ACHN (cell line): ENCODE measurements at places on chromosomes 12 and 14.

DNA sequence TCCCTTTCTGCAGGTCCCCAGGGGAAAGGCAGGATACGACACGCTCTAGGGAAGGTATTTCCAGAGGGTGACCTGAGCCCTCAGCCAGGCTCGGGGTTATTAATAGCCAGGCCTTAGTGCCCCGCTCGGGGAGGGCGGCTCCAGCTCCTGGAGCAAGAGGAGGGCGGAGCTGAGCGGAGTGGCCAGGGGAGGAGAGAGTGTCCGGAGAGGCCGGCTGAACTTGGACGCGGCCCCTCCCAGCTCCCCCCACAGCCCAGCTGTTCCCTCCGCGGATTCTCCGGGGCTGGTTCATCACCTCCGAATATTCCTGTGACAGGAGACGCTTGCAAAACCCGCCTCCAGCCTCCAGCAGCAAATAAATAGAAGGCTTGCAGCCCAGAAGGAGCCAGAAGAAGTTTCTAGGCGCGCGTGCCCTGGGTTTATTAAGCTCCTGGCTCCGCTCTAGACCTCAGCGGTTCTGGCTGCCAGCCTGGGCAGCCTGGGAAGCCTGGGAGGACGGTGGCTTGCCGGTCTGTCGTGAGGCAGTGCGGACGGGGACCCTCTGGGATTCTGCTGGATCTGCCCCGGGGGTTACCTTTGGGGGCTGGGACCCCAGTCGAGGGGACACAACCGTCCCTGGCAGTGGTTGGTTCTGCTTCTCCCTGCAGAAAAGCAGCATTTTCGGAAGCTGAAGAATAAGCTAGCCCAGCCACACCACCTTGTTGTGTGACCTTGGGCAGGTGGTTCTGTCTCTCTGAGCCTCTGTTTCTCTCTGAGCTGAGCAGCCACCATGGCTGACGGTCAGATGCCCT is at the start of gene HSPB8:
TSS of gene HSPB8 (plus strand) at position 388 of the 791 bp plus-strand sequence. CDS start at position 770, 382 bp downstream.
- peak; percentile 96 for DNase-seq

- no peak for DNase-seq
Observed at GRCh38 chr12:119373001-119373400, 38.5 kb downstream of the CCDC60 start.

GRCh38 chr12:85237327-85237726 is 42.7 kb upstream of the ALX1 start:
- no peak for DNase-seq

DNA sequence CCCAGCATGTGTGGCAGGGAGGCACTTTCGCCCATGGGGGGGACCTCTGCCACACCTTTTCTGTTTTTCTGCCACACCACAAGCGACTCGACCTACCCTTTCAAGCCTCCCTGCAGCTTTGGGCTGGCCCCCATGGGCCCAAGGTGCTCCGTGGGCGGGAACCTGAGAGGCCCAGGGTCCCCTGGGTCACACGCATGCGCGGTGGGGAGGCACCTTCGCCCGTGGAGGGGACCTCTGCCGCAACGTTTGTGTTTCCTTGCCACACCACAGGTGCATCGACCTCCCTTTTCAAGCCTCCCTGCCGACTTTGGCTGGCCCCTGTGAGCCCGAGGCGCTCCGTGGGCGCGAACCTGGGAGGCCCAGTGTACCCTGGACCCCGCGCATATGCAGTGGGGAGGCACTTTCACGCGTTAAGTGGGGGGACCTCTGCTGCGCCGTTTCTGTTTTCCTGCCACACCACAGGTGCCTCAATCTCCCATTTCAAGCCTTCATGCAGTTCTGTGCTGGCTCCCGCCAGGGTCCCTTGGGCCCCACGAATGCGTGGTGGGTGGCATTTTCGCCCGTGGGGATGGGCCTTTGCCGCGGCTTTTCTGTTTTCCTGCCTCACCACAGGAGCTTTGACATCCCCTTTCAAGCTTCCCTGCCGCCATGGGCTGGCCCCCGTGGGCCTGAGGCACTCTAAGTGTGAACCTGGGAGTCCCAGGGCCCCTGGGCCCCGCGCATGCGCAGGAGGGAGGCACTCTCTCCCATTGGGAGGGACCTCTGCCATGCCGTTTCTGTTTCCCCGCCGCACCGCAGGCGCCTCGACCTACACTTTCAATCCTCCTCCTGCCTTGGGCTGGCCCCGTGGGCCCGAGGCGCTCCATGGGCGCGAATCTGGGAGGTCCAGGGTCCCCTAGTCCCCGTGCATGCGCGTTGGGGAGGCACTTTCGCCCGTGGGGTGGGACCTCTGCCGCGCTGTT is 332.2 kb downstream of the ALG10 start:
- no peak for DNase-seq

DNA sequence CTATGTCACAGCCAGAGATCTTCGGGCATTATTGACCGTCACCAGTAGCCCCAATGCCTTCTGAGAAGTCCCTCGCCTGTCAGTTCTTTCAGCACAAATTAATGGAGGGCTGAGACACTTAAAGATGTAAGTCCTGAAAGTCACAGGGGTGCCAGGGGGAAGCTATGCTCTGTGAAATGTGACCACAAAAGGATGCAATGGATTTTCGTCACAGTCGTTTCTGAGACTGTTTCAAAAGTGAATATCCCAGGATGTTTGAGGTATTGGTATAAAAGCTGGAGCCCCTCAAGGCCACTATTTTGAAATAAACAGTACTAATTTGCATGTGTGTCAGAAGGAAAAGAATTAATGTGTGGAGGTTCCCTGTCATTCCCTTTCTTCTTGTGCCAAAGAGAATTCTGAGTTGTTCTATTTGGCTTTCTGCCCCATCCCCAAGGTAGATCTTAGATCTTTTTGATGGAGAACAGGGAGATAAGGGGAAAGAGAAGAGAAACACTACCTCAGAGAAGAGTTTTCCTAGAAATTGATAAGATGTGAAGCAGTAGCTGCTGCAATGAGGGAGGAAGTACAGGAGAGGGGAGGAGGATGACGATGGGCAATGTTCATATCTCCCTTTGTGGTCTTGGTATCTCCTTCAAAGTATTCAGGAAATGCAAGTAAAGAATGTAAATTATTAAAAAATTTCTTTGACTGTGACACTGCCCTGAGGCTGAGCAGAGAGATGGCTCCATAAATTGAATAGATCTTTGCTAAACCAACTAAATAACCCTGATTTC is 101.8 kb upstream of the NAP1L1 start:
- DNase-seq: no peak

DNA sequence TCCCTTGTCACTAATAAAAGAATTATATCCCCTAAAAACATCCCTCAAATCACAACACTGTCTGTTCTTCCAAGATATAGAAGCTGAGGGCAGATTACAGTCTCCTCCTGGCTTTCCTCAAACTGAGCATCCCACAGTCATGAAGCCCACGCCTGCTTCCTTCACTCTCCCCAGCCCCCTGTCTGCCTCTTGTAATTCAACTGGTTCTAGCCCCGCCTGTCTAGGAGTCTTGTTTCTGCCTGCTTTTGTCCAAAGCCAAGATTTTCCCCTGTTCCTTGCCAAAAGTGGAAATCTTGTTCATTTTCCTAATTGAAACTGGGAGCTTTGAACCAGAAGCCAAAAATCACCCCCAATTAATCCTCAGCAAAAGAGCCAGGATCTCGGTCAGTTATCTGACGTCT is 35.9 kb upstream of the PWP1 start:
- no peak for DNase-seq

- DNase-seq: no peak
Observed at GRCh38 chr12:7075939-7076338, 15.4 kb downstream of the C1S start.

- peak; percentile 31 for DNase-seq
Observed at GRCh38 chr12:64560396-64561301, 49.6 kb upstream of the RASSF3 start.

DNA sequence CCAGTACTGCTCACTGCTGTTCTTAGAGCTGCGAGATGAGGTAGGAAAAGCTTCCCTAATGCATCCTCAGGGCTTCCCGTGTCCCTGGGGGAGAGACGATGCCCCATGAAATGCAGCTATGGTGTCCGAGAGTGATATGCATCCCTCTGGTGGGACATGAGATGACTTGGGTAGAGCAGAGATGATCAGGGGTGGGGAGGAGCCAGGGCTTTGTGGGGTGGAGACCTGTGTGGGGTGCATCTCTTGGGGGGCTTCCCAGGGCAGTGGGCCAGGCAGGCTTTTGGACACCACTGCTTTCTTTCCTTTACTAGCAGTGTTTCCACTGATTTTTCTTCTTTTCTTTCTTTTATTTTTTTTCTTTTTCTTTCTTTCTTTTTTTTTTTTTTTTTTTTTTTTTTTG is 147.3 kb downstream of the ADGRD1 start:
- DNase-seq: no peak

GRCh38 chr12:42961395-42961794 is 371.8 kb upstream of the PRICKLE1 start:
- peak; percentile 100 for DNase-seq

DNA sequence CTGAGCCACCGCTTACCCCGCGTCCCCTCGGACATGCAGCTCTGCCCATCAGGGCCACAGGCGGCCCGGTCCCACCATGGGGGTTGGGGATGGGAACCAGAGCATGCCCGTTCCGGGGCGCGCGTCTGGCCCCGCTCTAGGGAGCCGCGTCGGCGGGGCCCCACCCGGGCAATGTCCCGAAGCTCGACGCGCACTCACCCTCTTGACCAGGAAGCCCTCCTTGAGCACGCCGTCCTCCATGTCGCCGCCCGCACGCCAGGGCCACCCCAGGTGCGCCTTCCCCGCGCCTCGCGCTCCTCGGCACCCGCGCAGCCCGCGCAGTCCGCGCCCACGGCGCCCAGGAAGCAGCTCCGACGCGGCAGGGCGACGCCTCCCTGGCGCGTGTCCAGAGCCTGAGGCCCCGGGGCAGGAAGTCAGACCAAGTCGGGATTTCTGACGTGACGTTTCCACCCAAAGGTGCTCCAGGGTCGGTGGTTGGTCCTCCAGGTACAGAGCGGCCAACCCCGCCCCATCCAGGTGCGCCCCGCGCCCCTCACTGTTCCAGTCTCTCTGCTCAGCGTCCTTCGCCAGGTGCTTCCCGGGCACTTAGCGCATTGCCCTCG is at the start of gene PLEK2:
TSS of gene PLEK2 (minus strand) at position 346 of the 602 bp plus-strand sequence. CDS start at position 240, 106 bp downstream.
- DNase-seq: peak; percentile 66

DNA sequence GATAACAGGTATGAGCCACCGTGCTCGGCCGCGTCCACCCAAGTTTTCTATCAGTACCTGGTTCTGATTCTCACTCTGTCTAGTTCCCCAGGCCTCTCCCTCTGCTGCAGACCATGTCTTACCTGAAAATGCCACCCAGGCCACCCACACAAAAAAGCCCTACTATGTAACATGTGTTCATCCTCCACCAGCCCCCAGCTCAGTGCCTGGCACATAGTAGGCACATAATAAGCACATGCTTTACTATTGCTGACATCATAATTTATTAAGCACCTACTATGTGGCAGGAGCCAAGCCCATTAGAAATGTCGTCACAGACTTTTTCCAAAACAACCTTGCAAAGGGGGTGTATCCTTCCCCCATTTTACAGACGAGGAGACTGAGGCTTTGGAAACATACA is 37.8 kb downstream of the CMKLR1 start:
- DNase-seq: no peak

DNA sequence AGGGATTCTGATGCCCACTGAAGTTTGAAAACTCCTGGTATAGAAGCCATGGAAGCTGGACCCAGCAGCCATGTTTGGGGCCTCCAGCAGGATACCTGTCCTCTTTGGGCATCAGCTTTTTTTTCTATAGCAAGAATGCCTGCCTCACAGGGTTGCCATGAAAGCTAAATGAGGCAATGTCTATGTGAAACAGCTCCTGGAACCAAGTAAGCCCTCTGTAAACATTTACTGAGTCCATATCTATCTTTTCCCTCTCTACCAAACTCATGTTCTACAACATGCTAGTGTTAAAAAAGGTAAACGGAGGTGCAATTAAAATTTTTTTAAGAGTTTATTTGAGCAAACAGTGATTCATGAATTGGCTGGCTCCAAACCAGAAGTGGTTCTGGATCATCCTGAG is 28.6 kb downstream of the FLVCR2 start:
- no peak for DNase-seq

DNA sequence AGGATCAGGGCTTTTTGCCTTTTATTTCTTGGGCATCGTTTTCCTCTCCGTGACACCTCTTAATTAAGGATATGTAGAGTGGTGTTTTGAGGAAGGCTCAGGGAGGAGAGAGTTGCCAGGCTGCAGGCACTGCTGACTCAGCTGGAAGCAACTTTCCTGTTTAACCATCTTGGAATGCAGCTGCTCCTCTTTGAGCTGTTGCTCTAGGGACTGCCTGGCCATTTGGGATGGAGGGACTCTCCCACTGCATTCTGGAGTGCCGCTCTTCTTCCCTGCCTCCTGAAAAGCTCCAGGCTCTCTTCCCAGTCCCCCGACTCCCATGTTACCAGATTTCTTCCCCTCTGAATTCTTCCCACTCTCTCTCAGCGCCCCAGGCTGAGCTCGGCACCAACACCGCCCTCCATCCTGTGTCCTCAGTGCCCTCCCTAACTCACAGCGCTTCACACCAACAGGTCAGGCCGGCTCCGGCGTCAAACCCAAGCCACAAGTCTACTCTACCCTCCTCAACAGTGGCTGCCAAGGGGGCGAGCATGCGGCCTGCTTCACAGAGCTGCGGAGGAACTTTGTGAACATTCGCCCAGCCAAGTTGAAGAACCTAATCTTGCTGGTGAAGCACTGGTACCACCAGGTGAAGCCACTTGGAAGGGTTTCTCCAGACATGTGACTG is 5.9 kb downstream of the OAS3 start:
- no peak for DNase-seq

DNA sequence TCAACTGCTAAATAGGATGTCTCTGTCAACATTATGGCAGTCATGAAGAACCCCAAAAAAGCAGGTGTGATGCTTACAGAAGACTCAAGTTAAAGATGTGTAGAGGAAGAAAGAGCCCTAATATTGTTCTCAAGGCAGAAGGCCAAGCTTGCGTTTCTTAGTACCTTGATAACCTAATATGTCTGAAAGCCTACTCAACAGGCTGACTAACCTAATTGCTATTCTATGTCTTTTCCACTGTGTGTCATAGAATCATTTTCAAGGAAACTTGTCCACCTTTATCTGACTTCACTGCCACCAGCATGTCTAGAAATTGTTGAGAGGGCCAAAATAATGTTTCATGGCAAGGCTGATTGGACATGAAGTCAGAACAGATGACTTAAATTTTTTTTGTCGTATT is 373.2 kb downstream of the BTG1 start:
- DNase-seq: no peak
